ENCODE measurements at places on chromosomes 2 and 18.

- DNase-seq, result no peak
Measured at GRCh38 chr2:175064797-175065196, 59.6 kb upstream of the CHN1 start.

DNA sequence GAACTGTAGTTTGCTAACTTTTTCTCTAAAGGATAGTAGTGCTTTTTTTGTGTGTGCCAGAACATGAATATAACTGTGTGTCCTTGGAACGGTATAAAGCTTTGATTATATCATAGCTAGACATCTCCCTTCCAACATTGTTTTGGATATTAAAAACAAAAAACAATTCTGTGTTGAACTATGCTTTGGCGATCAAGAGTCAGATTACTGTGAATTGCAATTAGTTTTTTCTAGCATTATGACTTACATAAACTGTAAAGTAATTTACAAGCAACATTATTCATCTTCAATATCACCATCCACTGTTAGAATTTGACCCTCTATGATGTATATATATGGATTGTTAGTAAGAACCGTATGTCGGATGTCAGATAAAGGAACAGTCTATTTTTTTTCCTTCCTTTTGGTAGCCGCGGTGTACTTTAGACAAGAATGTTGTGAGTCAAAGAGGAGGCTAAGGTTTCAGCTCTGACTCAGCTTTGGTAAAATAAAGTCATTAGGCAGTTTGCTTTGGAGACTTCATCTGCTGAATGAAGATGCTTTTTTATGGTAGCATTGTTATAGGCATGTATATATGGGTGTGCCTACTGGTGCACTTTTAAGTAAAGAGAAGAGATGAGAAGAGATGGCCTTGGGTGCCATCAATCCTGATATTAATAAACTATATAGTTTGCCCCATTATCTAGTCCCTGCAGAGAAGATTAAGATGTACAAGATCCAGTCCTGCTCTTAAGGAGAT lies 76.4 kb downstream of the LTBP1 start:
- DNase-seq, result no peak

DNA sequence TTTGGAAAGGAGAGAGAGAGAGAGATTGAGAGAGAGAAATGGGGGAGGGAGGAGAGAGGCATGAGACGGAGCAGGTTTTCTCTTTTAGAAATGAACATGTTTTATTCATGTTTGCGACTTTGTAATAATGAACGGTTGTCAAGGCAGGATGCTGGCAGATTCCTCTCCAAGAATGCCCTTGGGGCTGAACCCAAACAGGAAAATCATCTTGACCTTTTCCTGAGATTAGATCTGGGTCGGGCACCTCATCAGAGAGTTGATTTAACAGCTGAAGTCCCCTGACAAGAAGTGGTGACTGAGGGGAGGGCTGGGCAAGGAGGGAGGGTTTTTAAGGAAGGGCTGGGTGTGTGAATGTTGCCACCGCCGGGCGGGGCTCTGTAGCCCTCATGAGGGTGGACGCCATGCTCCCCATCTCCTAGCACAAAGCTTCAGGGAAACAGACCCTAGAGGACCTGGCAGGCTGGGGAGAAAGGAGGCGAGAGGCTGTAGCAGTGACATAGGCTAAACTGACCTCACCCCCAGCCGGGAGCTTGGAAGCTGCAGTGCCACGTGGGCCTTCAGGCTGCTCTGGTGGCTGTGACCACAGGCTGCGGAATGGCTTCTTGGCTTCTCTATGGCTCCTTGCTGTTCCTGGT lies 60.0 kb downstream of the LIPG start:
- no peak for DNase-seq

DNA sequence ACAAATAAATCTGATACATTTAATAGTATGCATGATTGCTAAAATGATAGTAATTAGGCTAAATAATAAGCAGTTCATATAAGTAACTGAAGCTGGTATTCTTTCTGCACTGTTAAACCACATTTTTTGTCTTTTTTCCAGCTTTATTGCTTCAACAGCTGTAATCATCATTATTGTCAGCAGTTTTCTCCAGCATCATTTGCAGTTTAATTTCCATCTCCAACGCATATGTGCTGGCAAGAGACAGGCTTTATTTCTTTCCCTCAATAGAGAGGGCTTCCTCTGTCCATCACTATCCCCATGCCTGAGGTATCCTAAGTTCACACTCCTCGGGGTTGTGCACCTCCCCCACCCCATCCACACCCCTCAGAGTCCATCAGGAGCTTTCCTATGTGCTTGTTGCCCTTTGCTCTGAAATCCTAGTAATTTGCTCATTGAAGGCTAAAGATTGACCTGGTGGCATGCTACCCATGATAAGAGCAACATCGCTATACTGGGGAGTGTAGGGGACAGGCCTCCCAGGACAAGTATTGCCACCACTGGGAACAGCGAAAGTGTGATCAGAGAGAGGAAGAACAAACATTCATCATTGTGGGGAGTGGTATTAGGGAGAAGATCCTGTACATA lies 37.1 kb downstream of the B4GALT6 start:
- no peak for DNase-seq

GRCh38 chr18:28065793-28066186 lies 111.1 kb downstream of the CDH2 start:
- DNase-seq, result no peak

- no peak for DNase-seq
Measured at GRCh38 chr2:135792401-135793150, 44.4 kb downstream of the LCT start.

GRCh38 chr2:162258686-162259085 lies 15.4 kb upstream of the FAP start:
- DNase-seq, result no peak

DNA sequence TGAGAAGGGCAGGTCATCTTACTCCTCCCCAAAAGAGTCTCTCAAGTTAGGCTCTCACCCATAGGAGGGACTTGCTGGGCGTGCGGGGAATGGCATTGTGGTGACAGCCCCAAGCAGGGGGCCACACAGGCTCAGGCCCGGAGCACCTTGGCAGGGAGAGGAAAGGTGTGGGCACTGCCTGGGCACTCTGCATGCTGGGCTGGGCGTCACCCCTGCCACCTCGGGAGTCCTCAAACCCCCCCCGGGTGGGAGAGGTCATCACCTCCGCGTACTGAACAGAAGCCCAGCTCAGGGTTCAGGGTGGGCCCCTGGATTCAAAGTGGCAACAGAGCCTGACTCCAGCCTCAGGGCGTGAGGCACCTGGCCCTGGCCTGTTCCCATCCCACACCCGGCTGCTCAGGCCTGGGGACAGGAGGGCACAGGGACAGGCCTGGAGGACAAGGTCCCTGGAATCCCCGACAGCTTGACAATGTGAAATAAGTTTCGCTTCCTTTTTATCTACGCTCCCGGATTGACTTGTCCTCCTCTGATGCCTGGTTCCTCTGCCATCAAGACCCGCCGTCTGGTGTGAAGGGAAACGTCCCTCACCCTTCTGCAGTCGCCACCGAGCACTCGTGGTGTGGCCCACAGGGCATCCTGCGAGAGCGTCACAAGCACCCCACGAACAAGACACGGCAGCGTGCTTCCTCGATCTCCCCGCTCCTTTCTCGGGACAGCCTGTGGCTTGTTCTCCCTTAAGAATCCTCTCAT lies 97.8 kb downstream of the HDAC4 start:
- DNase-seq, result no peak

DNA sequence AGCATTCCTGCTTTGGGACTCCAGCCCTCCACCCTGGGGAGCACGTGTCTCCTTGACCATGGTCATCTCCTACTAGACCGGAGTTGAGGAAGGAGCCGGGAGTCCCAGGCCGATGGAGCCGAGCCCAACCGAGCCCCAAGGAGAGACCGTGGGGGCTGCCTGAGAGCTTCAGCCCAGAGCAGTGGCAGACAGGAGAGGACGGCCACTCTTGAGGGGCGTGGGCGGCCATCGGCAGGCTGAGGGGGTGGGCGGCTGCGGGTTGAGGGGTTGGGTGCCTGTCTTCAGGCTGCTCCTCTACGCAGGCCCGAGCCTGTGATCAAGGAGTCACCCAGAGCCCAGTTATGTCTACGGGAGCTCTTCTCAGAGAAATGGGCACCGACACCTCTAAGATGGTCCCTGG lies 158.7 kb downstream of the PXDN start:
- DNase-seq, result no peak

GRCh38 chr2:74845217-74845751 lies 11.4 kb downstream of the HK2 start:
- peak; percentile 98 for DNase-seq

GRCh38 chr2:157184161-157184895 lies 73.2 kb upstream of the GALNT5 start:
- no peak for DNase-seq

DNA sequence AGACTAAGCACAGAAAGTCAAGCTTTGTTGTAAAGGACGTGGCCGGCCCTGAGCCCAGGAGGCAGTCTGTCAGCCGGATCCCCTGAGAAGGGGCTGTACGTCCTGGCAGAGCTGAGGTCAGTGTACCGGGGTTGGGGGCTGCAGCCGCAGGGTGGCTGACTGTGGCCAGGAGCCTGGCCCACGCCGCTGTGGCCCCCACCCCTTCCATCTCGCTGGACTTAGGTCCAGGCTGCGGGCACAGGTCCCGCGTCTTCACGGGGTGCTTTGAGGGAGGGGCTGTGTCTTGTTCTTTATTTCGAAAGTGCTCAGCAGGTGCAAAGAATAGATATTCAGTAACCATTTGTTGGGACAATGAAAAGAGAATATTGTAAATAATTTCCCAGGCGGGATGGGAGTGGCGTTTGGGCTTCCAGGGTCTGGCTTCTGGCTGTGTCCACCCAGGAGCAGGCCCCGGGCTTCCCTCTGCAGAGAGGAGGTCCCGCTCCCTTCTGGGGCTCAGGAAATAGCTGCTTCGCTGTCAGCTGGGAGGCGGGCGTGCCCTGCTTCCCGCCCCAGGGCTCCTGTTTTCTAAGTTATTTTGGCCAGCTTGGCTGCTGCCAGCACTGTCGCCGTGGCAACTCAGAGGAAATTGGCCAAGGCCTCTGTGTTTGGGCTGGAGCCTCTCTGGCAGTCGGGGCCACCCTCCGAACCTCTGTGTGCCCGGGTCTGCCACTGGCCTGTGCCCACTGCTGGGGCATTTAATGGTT lies 7.4 kb downstream of the NFATC1 start:
- DNase-seq, result no peak

DNA sequence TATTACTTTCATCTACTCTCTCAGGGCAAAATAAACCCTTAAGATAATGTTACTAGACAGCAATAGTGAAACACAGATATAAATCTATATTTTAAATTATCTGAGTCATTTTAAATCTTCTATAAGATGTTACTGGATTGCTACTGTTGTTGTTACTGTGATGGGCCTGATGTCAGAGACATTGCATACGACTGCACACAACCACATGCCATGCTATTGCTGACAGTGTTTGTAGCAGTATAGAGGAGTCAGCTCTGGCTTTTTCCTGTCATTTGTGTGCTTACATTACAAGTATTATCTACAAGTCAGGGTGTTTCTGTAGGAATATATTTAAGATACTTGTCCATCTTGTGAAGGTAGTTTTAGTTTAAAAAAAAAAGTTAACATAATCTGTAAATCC lies 63.9 kb downstream of the CCDC148 start:
- no peak for DNase-seq

- DNase-seq, result no peak
Measured at GRCh38 chr2:119696494-119697030, 17.6 kb downstream of the TMEM177 start.

DNA sequence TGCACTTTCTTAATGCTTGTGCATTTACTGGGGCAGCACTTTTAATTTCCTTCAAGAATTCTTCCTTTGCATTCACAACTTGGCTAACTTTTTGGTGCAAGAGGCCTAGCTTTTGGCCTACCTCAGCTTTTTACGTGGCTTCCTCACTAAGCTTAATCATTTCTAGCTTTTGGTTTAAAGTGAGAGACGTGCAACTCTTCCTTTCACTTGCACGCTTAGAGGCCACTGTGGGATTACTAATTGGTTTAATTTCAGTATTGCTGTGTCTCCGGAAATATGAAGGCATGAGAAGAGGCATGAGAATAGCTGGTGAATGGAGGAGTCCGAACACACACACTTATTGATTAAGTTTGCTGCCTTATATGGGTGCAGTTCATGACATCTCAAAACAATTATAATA lies 354.1 kb downstream of the DLGAP1 start:
- no peak for DNase-seq

- DNase-seq, result no peak
Measured at GRCh38 chr2:228675091-228675490, 493.6 kb upstream of the SPHKAP start.

DNA sequence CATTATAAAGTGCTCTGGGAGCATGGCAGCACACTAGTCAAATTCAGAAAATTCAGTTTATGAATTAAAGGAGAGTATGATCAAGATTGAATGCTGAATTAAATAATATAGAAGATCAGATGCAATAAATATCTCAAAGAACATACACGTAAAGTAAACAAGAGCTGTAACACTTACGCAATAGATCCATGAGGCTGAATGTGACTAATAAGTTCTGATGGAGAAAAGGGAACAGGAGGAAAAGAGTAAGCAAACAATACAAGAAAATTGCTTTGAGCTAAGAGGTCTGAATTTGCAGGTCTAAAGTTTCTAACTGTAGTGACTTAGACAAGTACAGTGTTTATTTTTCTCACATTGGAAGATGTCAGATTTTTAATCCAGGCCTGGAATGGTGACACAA lies 646.7 kb upstream of the ZNF804A start:
- peak; percentile 30 for DNase-seq

DNA sequence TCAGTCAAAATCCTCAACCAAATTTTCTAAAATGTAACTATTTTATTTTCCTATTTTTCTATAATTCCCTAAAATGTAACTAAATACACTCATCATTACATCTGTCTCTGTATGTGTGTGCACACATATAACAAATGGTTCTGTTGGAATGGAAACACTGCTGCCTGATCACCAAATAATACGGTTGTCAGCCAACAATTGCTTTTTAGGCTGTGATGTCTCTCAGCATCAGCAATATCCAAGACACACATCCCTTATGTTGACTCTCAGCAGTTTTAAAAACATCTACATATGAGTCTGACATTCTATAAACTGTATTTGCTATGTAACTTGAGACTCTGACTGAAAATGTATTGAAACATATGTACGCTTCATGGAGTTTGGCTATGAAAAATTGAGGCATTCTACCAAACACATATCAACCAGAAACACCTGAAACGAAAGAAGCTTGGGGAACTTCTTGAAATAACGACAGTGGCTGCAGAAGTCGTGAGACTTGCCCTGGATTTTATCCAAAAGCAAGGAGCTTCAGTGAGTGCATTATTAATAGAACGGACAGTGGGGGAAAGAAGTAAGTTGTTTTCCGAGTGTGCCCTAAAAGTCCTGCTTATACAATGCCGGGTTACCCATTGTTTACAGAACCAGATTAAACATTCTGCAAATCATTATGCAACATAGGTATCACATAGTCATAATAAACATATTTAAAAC lies 110.2 kb upstream of the ITGB6 start:
- no peak for DNase-seq

GRCh38 chr2:226424971-226425370 lies 374.6 kb downstream of the IRS1 start:
- no peak for DNase-seq

GRCh38 chr2:120964819-120965218 lies 229.2 kb downstream of the GLI2 start:
- no peak for DNase-seq

DNA sequence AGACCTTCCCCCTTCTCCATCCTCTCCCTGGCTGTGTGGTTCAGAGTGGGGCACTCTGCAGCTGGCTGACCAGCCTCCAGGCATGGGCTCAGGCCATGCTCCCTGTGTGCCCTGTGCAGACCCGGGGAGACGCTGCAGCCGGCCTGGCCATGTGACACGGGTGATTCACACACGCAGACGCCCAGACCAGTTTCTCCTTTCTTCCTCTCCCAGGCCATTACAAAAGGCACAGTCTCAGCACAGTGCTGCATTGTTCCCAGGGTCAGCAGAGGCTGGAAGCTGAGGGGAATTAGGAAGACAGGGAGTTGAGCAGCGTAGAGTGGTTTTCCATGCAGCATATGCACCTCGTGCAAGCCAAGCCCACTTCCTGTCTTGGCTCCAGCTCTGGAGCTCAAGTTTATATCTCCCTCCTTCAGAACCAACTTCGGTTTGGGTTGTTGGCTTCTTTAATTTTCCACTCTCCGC lies 288.5 kb downstream of the TNS1 start:
- no peak for DNase-seq

Data from LNCaP clone FGC (cell line).